ENCODE measurements at places on chromosomes 5 and 9. TPM values are rescaled to one million over a fixed set of nuclear protein-coding genes. Genes with fewer than 3 reads are reported as not detected.

DNA sequence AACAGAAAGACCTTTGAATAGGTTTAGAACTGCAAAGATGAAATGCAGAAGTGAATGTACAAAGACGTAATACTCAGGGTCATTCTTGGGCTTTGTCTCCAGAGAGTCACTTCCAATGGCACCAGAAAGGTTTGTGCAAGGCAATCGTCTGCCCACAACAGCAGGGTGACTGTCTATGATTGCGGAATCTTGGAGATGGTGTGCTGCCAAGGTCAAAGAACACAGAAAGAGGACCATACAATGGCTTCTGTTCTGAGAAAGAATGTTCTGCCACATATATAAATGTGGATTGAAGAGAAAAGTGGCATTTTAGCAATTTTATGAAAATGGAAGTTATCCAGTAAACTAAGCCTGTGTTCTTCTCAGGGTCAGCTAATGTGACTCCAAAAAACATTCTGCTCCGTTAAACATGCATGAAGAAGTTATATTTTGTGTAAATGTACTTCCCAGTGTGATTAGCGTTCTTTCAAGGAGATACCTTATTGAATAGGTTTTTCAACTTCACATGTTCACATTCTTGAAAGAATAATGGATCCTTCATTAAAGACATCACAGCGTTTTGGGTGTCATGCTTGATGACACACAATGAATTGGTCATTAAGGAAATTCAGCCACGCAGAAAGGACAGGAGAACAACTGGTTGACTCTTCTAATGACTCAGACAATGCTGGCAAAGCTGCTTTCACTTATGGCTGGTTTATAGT is 73.4 kb upstream of the CDH6 start:
- H3K27me3 ChIP-seq, result no peaks in the 10 kb centered on the region
- no peak overlapping the region for H3K27ac ChIP-seq
- DNase-seq, result no peak
- H3K4me1 ChIP-seq, result no peaks in the 10 kb centered on the region
- H3K4me3 ChIP-seq, result no peak overlapping the region

DNA sequence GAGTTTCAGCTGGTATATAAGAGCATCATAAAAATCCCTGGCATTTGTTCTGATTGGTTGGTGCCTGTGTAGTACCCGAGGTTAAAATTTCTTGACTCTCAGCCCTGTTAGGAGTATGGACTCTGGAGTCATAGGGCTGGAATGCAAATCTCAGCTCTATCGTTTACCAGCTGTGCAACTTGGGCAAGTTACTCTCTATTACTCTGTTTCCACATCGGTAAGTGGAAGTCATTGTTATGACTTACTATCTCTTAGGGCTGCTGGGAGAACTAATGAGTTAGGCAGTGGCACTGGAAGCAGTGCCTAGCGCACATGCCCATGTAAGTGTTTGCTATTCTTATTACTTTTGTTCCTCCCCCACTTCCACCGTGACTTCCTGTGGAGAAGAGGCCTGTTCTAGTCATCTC is 141.6 kb downstream of the BOD1 start:
- H3K36me3 ChIP-seq, result no peaks in the 10 kb centered on the region
- H3K27ac ChIP-seq, result no peak overlapping the region
- H3K4me1 ChIP-seq, result peaks cover 39% of the 10 kb centered on the region

GRCh38 chr5:179264783-179265513 is 80.3 kb downstream of the ADAMTS2 start:
- no peak overlapping the region for H3K4me3 ChIP-seq
- no peak for DNase-seq
- peaks cover 80% of the 10 kb centered on the region for H3K4me1 ChIP-seq

- peaks cover 14% of the 10 kb centered on the region for H3K36me3 ChIP-seq
- H3K4me1 ChIP-seq, result no peaks in the 10 kb centered on the region
- DNase-seq, result no peak
Measured at GRCh38 chr5:159181152-159181551, 28.2 kb downstream of the RNF145 start.

DNA sequence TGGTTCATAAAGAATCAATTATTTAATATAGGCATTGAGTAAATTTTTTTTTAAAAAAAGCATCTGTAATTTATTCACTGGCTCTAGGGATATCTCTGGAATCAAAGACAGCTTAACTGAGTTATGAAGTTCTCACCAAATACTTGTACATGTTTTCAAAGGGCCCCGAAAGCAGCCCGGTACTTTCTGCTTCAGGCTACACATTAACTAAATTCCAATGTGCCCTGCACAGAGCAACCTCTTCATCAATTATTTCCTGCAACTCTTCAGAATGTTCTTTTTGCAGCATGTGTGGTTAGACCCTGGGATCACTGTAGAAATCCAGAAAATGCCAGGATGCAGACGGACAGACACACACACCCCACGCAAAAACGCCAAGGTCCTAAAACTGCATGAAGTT is 209.0 kb downstream of the EFNA5 start:
- H3K27ac ChIP-seq, result no peak overlapping the region
- no peak for DNase-seq
- no peak overlapping the region for H3K4me3 ChIP-seq
- H3K27me3 ChIP-seq, result no peaks in the 10 kb centered on the region
- no peaks in the 10 kb centered on the region for H3K36me3 ChIP-seq

DNA sequence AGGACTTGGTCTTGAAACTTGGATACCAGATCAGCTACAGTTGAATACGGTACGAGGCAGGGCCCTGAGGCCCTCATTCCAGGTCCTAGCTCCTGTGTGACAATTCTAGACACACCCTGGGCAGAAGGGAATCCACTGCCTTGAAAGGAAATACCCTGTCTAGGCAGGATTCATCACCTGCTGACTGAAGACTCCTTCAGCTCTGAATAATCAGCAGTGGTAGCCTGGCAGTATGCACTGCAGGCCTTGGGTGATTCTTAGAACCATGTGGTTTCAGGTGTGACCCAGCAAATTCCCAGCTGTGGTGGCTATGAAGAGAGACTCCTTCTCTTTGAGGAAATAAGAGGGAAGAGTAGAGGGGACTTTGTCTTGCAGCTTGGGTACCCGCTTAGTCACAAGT is 17.2 kb upstream of the EFNA5 start:
- H3K27me3 ChIP-seq, result no peaks in the 10 kb centered on the region
- no peaks in the 10 kb centered on the region for H3K36me3 ChIP-seq
- H3K4me3 ChIP-seq, result no peak overlapping the region
- no peak overlapping the region for H3K27ac ChIP-seq
- DNase-seq, result no peak

Gene HMMR
- total RNA-seq, result 10.8 TPM

Gene SLC46A2
- total RNA-seq, result 0.04 TPM

Gene SPATA31A3
- not detected for total RNA-seq

Gene DIPK1B
- 20.3 TPM for total RNA-seq
